ENCODE measurements at places on chromosomes 2 and 18. TPM values are rescaled to one million over a fixed set of nuclear protein-coding genes. Genes with fewer than 3 reads are reported as not detected.
A peak's percentile ranks its signal among the peaks of the same experiment; 100 is the strongest.

The RAPGEF4 gene
- 0.37 TPM for total RNA-seq

GRCh38 chr2:36413218-36413617, 57.6 kb downstream of the CRIM1 start:
- DNase-seq, result no peak

GRCh38 chr18:51248685-51249084, 51.2 kb upstream of the MEX3C start:
- DNase-seq, result no peak

GRCh38 chr18:12904012-12904516, 20.0 kb upstream of the PTPN2 start:
- peak; percentile 90 for DNase-seq

GRCh38 chr2:158618891-158619490, 162.2 kb downstream of the PKP4 start:
- DNase-seq, result no peak
